ENCODE measurements at places on chromosomes 11 and 22.

- DNase-seq, result no peak
These were observed 20.1 kb upstream of the SMIM35 start for GRCh38 chr11:118106789-118107335.

GRCh38 chr22:46661221-46661851 is 41.1 kb downstream of the GRAMD4 start:
- DNase-seq, result peak; percentile 51

GRCh38 chr11:19789245-19789644 is 76.6 kb downstream of the NAV2 start:
- no peak for DNase-seq

GRCh38 chr22:30188911-30189310 is 57.6 kb downstream of the LIF start:
- DNase-seq, result no peak

GRCh38 chr22:27299181-27300085 is 502.1 kb downstream of the MN1 start:
- no peak for DNase-seq

DNA sequence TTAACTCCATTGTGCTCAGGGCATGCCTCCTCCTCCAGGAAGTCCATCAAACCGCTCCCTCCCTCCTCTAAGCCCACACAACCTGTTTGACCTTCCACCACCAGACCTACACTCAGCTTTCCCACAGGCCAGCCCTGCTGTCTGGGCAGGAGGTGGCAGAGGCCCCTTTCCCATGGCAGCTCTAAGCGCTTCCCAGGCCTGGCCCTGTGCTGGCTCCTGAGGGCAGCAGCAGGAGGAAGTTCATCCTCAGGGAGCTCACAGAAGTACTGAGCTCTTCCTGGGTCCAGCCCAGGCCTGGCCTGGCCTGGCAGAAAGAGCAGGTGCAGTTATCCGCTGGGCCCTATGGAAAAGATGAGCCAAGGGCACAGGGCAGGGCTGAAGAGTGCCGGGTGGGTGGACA is 31.4 kb downstream of the ARAP1 start:
- no peak for DNase-seq

DNA sequence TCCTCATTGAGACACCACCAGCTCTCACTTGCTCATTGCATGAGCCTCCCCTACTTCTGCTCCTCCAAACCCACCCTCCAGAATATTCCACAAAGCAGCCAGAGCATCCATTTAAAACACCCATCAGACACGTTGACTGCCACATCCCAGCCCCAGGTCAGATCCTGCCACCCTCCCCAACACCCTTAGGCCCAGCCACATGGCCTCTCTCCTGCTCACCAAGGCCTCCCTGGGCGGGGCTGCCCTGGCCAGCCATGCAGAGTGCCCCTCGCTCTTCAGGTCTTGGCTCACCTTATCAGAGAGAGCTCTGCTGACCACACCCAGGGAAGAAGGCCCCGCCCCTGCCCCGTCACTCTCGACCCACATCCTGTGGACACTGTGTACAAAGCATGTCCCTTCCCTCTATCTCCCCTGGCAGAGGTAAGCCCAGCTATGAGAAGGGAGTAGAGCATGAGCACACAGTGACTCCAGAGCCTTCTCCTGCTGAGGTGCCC is 106.8 kb downstream of the MICAL3 start:
- DNase-seq, result no peak

DNA sequence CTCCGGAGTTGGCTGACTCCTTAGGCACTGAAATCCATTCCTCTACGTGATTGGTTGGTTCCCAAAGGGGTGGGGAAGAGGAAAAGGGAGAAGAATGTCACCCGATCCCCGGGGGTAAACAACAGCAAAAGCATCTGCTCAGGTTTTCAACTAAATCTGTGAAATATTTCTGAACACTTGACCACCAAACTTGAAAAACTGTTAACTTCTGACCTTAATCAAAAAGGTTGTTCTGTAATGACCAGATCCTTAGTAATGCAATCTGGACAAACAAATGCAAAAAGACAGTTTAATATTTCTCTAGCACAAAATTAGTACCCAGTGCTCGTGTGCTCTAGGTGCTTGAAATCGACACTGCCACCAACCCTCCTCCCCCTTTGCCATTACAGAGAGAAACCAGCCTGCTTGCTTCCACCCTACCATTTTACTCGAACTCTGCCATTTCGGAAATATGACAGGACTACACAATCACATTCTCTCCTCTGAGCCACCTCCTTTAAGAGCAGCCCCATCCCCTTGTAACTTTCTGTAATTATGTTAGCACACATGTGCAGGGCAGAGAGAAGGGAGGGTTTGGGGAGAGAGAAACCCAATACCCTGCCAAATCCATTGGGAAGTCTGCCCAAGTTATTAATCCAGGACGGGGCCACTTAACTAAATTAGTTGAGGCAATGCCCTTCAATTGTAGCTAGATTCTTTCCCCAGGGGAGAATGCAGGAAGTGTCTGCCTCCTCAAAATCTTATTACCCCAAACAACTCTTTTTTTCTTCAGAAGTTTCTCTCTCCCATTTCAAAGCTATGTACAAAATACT is 113.8 kb downstream of the RBFOX2 start:
- DNase-seq, result no peak

DNA sequence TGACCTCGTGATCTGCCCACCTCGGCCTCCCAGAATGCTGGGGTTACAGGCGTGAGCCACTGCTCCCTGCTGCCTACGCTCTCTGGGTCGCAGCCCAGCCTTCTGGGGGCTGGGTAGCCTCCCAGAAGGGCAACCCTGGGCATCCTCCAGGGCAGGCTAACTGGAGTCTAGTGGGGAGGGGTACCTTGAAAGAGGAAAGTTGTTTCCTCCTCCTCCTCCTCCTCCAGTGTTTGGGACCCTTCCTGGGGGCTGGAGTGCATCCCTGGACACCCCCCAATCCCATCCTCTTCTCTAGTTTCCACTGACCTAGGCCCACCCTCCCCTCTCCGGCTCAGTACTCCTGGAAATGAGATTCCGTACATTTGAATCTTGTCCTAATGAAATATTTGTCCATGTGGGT is 1.3 kb downstream of the PNPLA3 start:
- DNase-seq, result no peak

- DNase-seq, result no peak
These were observed 361 bp downstream of the CTSD start for GRCh38 chr11:1763336-1763795.

DNA sequence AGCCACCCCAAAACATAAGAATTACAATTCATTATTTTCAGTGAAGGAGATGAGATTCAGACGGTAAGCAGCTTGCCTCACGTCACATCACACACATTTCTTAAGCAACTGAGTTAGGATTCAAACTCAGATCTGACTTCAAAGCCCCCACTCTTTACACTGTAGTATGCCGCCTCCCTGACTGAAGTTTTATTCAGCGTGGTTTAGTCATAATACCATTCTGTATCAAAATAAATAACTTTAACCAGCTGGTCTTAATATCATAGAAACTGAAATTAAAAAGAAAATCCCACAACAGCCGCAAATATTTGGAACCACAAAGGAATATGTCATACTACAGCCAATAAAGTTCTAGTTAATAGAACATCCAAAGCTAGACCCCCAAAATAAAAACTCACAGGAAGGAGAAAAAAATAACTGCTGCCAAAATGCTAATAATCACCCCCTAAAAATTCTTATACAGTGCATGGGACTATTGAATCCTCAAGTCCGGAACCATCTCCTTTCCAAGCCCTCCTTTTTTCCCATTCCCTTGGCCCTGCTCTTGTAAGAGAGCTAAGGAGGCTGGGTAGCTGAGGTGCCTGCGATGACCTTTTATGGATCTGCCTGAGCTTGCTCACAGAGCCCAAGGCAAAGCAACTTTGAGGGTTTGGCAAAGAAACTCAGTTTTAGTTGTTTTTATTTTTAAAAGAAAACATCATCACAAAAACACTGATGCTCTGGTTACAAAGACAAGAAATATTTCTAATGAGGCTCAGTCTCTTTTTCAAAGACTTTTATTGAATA is 334.5 kb downstream of the TTC28 start:
- no peak for DNase-seq

DNA sequence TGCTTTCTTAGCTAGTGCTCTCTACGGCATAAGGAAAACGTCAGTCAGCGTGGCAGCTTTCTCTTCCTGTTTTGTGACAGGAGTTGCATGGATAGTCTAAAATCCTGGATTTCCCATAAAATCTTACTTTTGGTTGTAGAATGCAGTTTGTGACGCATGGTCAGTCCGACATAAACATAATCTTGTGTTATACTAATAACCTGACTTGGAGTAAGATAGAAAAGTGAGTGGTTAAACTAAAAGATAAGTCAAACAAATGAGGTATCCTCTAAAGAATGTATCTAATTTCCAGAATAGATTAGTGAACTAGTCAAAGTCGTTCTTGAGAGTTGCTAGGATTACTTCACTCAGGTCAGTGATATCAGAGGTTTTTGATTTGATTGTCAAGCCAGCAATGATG is 157.6 kb downstream of the PGR start:
- no peak for DNase-seq

DNA sequence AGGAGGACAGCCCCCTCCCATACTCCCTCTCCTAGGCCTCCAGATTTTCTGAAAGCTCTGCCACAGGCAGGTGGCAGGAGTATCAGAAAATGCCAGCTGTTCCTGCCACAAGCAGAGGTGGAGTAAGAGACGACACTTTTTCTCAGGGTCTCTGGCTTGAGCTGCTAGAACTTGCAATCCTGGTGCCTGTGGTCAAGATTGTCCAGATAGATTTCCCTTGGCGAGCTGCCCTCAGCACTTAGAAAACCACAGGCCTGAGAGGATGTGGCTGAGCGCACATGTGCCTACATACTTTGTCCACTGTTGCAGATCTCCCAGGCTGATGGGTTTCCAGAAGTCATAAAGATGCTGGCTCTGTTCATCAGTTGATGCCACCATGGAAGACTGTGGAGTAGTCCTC is 65.7 kb upstream of the NAV2 start:
- no peak for DNase-seq

GRCh38 chr11:107859459-107860239 is 1.1 kb upstream of the SLC35F2 start:
- no peak for DNase-seq

DNA sequence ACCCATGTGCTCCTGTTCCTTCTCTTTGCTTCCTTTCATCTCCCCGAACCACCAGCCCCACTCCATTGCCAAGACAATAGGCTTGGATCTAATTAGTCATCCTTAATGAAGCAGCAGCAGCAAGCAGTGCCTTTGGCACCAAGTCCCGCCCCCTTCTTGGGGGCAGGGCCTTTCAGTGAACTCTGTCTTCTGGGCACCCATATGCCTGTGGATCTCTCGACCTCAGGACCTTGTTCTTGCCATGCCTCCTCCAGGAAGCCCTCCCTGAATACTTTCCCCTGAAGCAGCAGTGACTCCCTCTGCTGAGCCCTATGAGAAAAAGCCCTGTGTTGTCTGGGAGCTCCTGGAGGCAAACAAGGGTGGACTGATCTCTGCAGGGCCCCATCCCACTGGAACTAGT is 32.1 kb downstream of the ARHGEF17 start:
- DNase-seq, result no peak
